ENCODE measurements at places on chromosomes 12 and 14.

DNA sequence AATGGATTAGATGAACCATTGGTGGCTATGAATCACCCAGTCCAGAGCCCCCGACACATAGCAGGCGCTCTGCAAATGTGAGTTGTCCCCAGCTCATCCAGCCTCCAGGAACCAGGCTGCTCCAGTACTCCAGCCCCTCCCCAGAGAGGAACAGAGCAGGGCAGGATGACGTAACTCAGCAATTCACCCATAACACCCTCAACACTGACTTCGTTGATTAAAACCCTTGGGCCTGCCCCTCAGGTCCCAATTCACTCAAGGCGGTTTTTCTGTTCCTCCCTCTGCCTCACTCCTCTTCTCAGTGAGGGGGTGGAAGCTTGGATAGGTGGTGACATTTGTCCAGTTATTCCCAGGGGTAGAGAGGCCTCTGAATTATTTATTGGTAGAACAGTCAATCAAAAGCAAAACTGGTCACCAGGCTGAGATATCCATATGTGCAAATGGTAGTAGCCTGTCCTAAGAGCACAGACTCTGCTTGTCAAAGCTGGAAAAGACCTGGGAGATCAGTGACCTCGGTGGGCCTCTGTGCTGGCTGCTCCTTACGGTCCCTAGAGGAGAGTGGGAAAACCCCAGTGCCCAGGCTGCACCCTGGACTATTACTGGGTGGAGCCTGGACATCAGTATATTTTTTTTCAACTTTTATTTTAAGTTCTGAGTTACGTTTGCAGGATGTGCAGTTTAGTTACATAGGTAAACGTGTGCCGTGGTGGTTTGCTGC is 97.0 kb downstream of the CMKLR1 start:
- DNase-seq, result no peak

GRCh38 chr14:58631732-58632131 is 6.0 kb upstream of the DACT1 start:
- no peak for DNase-seq

DNA sequence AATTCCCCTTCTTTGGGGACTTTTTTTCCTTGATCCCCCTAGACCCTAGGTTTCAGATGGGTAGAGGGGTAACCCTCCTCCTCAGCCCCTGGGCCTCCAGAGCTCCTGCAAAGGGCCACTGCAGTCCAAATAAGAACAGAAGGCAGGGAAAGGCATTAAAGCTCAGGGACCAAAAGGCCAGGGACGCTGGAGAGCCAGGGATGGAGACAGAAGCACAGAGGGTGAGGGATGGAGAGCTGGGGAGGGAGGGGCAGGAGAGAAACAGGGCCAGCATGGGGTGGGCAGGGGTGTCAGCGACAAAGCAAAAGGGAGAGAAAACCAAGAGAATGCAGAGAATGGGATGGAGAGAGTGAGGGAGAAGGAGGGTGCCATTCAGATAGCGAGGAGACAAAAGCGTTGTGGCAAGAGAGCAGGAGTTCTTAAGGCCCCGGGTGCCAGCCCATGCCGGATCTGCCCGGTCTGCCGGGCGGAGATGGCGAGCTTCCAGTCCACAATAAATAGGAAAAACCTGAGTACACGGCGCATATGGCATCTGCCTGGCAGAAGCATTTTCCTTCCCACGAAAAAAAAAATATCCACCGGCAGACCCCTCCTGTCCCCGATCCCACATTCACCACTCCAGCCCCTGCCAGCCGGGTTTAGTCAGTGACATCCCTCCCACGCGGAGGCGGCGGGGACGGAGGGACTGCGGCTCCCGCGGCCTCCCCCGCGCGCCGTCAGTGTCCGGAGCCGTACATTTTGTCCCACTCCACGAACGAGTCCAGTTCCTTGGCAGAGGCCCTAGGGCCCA is 28.6 kb downstream of the FIGNL2 start:
- no peak for DNase-seq

DNA sequence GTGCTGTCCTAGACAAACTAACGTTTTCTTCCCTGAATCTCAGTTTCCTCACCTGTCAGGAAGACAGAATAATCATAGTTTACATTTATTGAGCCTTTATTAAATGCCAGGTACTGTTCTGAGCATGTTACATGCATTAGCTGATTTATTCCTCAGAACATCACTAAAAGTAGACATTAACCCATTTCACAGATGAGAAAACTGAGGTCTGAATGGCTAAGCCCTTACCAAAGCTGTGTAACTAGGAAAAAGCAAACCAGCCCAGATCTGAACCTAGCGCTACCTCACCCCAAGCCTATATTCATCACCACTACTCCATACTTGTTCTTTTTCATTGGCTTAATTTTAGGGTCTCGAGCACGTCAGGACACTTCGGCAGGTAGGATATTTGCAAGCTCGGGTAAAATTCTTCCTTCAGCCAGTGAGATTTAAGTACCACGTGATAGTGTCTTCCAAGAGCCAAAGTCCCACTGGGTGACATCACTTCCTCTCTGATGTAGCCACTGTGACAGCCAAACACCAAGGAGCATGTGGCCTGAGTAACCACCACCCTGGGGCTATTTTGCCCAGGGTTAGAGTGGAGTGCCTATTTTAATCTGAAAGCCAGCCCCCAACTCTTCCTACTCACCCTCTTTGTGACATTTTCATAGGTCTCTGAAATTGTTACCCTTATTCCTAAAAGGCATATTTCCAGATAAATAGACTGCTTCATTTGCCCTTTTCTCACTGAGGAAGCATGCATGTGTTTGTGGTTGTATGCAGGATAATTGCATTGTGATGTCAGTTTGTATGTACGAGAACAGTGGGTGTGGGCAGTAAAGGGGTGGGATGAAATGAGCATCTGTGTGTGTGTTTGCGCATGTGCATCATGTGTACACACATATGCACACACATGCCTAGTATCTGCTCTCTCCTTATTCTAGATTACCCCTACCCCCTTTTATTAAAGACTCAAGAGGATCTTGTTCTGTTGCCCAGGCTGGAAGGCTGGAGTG is 62.2 kb upstream of the WSCD2 start:
- DNase-seq, result no peak

DNA sequence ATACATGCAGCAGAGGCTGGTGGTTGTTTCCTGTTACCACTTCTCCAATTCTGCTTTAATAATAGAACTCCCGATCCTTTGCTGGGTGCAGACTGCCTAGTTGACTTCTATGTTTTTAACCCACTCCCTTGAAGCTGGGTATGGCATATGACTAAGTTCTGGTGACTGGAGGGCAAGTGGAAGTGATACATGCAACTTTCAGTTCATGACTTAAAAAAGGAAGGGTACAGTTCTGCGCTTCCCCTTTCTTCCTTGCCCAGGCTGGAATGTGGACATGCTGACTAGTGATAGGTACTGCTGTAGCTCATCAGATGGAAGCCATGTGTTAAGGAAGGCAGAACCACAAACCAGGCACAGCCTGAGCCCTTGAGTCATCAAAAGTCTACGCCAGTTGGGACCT is 2.4 kb upstream of the A2M start:
- DNase-seq, result no peak

DNA sequence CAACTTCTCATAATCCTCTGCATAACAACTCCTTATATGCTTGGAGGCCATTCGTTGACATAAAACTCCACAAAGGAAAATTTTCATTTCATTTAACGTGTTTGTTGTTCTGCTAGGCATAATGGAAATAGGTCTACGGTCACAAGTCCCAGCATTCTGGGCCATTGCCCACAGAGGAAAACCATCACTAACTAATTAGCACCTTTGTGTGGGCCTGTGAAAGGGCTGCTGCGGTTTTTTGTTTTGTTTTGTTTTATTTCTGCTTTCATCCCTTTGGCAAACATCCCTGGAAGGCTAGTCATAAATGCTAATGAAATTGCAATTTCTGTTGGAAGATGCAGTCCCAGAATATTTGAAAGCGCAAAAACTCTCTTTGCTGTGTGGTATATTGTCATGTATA is 180.3 kb downstream of the RMST start:
- no peak for DNase-seq

Data from activated naive CD4-positive, alpha-beta T cell (primary cell).